ENCODE measurements at places on chromosomes 5 and 9.

- no peak for DNase-seq
Observed at GRCh38 chr5:113181853-113182490, 205.4 kb downstream of the DCP2 start.

GRCh38 chr9:77896269-77896937, 135.2 kb downstream of the GNAQ start:
- DNase-seq = no peak

DNA sequence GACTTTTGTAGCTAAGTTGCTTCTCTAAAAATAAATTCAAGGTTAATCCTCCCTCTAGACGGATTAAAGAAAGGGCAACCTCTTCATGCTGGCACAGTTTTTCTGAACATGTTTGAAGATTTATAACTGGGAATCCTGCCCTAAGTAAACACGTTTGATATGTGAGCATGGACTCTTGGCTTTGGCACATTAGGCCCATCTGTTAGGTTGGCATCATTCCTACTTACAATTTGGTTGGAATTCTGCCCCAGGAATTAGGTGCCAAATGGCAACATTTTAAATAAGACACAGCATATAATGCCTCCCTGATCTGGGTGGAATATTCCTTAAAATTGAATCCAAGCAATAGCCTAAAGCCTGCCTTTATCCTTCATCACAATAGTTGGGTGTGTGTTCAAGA, 372.3 kb upstream of the CDH18 start:
- DNase-seq = no peak

DNA sequence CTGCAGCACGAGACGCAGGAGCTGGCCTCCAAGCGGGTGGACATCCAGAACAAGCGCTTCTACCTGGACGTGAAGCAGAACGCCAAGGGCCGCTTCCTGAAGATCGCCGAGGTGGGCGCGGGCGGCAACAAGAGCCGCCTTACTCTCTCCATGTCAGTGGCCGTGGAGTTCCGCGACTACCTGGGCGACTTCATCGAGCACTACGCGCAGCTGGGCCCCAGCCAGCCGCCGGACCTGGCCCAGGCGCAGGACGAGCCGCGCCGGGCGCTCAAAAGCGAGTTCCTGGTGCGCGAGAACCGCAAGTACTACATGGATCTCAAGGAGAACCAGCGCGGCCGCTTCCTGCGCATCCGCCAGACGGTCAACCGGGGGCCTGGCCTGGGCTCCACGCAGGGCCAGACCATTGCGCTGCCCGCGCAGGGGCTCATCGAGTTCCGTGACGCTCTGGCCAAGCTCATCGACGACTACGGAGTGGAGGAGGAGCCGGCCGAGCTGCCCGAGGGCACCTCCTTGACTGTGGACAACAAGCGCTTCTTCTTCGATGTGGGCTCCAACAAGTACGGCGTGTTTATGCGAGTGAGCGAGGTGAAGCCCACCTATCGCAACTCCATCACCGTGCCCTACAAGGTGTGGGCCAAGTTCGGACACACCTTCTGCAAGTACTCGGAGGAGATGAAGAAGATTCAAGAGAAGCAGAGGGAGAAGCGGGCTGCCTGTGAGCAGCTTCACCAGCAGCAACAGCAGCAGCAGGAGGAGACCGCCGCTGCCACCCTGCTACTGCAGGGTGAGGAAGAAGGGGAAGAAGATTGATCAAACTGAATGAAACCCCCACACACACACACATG, 654 bp downstream of the PURA start:
- peak; percentile 58 for DNase-seq

DNA sequence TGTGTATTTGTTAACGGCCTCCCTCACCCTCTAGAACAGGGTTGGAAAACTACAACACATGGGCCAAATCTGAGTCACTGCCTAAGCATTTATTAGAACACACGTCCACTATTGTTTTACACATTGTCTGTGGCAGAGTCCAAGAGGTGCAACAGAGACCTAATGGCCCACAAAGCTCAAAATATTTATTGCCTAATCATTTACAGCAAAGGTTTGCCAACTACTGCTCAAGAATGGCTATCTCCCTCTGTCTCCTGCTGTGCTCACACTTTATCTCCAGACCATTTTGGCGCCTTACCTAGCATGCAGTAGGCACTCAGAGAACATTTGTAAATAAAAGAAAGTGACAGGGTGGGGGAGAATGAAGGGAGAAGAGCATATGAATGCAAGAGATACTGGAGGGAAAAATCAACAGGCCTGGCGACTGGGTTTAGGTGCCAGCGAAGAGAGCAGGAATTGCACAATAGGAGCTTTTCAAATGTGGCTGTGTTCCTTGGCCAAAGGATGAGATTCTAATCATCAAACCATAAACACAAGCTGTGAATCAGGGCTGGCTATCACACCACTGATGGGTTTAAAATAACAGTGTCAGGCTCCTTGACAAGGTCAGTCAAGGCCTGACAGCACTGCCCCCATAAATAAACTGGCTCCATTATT, 80.3 kb downstream of the EPB41L4A start:
- no peak for DNase-seq
